ENCODE measurements at places on chromosomes 6 and 20. TPM values are rescaled to one million over a fixed set of nuclear protein-coding genes. Genes with fewer than 3 reads are reported as not detected.

Gene ASIP
- 1.2 TPM for total RNA-seq

Gene ADTRP
- total RNA-seq: 0.21 TPM

DNA sequence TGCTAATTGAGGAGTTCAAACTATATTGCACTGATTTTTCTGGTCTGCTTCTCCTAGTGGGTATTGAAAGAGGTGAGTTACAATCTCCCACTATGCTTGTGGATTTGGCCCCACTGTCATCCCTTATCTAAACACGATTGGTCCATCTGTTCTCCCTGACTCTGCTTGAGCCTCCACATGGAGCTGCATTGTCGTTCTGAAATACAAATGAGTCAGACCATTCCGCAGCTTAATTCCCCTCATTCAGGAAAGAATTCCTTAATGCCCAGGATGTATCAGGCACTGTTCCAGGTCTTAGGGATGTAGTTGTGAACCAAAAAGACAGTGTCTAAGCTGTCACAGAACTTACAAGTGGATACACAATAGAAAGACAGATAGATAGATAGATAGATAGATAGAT, 461.9 kb downstream of the QKI start:
- DNase-seq: no peak

- no peak for DNase-seq
Measured at GRCh38 chr20:3716195-3716834, 3.9 kb upstream of the SIGLEC1 start.

- no peak for DNase-seq
Measured at GRCh38 chr6:71499667-71500066, 211.1 kb downstream of the OGFRL1 start.

- no peak for DNase-seq
Measured at GRCh38 chr6:137342607-137343190, 123.5 kb upstream of the IFNGR1 start.

DNA sequence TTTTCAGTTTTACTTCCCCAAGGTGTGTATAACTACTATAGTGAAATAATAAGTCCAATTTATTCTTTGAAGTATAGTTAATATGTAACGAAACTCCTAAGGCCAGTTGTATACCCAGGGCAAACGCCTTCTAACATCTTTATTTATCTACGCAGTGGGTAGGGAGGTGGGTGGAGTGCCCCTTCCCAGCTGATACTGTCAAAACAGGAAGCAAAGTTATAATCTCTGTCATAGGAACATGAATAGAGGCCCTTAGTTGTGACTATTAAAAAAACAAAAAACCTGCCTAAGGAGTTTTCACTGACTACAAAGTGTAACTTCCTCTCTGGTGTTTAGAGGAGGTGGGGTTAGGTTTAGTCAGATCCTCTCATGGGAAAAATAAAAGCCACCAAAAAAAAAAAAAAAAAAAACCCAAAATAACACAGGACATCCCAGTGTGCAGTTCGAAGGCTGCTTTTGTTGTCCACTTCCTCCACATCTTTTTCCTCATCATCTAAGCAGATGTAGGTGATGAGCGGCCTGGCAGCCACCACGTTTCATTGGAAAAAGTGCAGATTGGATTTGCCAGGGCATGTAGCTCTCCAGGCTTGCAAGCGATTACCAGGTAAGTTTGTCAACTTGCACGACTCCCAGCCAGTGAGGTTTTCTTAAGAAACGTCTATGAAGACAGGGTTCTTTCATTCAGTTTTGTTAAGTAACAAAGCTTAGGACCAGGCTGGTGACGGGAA, 58.7 kb downstream of the UTRN start:
- DNase-seq: no peak

GRCh38 chr20:57594092-57594951, 25.9 kb downstream of the ZBP1 start:
- peak; percentile 60 for DNase-seq

GRCh38 chr6:9628819-9629218, 786.1 kb downstream of the TFAP2A start:
- DNase-seq: no peak
